ENCODE measurements at places on chromosomes 5 and 9.

DNA sequence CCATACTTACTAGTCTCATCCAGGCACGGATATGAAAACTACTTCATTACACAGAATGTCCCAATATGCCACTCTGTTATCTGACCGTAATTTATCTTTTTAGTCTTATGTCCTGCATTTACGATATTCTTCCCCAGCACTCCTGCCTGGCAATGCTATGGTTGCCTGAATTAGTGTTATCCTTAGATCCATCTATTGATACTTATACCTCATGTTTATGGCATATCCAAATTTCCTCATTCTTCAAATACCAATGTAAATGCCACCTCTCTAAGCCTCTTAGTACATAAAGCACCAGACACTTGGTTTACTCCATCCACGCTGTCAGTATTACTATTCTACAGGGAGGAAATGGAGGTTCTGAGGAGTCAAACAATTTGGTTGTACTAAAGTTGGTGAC, 507.8 kb upstream of the NMUR2 start:
- DNase-seq = no peak

DNA sequence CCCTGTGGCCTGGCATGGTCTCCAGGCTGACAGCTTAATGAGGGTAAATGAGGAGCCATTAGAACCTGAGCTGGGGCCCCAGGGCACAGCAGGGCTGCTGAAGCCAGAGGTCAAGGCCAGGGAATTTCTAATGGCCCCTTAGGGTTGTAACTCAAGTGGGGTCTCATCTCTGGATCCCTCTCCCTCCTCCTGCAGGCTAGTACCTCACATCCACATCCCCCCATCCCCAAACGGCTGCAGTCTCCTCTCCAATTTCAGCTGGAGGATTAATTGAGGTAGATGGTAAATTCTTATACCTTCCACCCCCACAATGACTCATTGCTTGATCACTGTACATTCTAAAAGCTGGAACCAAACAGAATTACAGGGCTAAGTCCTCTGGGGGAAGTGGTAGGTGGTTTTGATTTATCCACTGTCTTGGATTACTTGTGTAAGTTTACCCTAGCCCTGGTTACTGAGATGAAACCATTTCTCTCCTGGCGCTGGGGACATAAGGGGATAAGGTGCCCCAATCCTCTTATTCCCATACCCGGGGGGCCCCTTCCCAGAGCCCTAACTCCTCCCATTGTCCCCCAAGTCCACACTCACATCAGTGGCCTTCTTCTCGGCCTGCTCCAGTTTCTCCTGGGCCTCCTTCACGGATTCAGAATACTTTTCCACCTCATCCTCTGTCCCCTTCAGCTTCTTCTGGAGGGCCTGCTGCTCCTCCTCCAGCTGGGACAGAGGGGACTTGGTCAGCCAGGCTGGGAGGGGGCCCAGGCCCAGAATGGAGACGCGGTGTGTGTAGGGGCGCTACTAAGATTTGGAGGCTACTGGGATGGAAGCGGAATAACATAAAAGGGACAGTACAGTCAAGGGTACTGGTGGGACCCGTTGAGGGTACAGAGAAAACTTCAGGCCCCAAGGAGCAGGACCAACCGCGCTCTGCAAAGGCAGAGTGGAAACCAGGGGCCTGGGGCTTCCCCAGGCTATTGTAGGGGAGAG, 875 bp downstream of the TPM2 start:
- DNase-seq = peak; percentile 95

DNA sequence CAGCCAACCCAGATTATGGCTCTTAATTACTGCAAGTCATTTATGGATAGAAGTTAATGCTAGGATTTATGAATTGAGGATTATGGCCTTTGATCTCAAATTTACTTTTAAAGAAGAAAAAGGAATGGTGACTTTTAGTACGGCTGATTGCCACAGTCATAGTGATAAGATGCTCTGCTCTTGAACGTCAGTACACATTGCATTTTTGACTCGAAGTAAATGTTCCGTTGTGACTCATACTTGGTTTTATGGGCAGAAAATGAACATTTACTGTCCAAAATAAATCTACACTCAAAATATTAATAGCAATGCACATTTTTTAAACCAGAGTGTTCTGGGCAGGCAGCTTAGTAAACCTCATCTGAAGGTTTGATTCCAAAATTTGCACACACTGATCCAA, 830 bp downstream of the ADAMTSL1 start:
- peak; percentile 63 for DNase-seq

DNA sequence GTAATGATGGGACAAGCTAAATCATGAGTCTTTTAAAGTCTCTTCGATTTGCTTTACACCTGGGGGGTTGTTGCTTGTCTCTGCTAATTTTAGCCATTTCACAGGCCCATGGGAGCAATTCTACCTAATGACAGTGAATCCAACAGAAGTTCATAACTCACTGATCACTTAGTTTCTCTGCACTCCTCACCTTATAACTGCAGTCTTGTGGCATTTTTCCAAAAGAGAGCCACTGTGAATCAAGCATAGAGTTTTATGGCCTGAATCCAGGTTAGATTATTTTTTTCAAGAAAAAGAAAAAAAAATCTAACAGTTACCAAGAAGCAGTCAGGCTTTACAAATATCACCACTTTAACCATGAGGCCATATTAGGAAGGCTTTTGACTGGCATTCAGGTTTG, 1.5 kb upstream of the IL7R start:
- DNase-seq = no peak

DNA sequence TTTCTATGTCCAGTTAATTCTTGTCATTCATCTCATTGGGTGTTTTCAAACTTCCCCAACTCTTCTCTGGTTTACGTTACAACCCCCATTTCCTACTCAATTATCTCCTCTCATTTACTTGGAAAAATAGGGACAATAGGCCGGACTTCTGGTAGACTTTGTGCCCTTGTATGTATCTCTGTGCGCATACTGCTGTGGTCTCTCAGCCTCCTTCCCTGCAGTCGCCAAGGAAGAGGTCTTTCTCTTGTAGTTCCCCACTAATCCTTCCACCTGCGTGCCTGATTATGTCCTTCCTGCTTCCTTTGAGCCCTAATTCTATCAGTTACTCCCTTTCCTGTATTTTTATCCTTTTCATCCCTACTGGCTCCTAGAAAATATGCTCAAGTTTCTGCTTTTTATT, 176.3 kb downstream of the GDNF start:
- DNase-seq = no peak

GRCh38 chr5:133581348-133581747, 31.0 kb downstream of the FSTL4 start:
- DNase-seq = no peak

GRCh38 chr5:119743927-119744326, 114.6 kb downstream of the FAM170A start:
- DNase-seq = peak; percentile 60

DNA sequence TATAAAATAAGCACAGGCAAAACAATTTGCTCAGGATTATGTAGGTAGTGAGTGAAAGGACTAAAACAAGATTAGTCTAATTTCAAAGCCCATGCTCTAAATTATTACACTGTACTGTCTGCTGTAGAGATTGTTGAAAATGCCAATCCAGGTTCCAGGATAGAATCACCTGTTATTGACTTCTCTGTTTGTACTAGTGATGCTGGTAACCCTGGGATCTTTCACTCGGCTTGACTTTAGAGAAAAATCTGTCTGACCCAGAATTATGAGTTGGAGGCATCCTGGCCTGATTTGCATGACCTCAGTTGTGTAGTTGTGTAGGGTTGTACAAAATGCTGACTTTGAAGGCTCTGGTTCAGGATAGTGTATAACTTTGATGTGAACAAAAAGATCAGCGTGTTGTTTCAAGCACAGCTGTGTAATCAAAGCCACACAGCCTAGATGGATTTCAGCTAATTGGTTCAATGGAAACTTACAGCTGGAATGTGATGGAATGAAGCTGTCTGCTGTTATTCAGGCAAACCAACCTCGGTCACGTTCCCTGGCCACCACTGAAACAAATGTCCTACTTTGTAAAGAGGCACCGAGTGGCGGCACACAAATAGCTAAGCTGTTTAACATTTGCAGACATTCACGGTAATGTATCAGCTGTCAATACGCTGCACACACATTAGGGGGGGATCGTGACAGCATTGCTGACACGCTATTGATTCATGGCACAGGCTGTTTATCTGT, 340.3 kb downstream of the KCTD16 start:
- no peak for DNase-seq
